ENCODE measurements at places on chromosomes 12 and 14. TPM values are rescaled to one million over a fixed set of nuclear protein-coding genes. Genes with fewer than 3 reads are reported as not detected.
A peak's percentile ranks its signal among the peaks of the same experiment; 100 is the strongest.

Gene KLRC3
- not detected for total RNA-seq

Gene OR6S1
- not detected for total RNA-seq

DNA sequence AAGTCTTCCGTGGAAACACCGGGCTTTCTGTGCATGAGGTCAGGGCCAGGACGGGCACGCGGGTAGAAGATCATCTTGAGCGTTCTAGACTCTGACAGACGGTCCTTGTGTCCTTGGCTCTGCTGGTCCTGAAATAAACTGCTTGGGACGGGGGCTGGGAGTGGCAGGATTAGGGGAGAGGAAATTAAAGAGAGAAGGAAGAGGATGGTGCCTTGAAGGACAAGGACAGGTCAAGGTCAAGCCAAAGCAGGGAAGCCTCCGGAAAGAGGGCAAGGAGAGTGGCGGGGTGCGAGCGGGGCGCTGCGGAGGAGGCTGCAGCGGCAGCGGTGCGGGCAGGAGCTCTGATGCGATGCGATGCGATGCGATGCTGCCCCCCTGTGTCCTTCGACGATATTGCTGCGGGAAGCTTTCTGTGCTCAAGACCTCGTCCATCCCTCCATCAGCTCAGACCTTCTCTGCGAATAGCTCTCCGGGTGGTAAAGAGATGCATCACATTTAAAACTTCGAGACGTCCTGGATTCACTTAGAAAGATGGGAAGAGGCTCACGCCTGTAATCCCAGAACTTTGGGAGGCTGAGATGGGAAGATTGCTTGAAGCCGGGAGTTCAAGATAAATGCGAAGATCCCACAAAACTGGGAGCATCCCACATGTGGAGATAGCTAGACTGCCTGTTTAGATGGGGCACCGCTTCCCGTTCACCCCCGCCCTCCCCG, 110.1 kb upstream of the TMEM132D start:
- H3K27ac ChIP-seq, result no peak overlapping the region
- no peaks in the 10 kb centered on the region for H3K4me1 ChIP-seq
- no peaks in the 10 kb centered on the region for H3K27me3 ChIP-seq
- H3K4me3 ChIP-seq, result no peak overlapping the region

DNA sequence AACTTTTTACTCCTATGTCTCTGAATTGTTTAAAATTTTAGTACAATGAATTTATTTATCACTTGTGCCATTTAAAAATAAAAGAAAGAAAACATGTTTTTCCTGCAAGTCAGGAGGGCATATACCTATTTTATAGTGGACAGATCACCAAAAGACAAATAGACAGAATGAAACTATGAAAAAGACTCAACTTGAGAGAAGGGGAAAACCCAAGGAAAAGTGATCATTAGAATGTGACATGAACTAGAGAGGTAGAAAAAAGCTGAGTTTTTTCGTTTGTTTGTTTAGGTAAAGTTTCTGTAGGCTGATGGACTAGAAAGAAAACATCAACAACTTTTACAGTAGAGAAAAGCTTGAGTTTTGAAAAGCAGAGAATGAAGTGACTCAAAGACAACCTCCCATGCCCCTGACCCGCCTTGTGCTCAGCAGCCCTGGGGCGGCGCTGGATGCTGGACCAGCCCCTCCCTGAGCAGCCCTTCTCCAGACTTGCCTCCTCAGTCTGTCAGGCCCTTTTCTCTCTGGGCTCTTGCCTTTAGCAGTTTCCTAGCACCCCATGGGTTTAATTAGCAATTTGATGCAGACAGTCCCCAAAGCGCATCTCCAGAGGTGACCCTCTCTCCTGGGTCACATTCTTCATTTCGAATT, 95.1 kb upstream of the ARID2 start:
- H3K4me1 ChIP-seq, result no peaks in the 10 kb centered on the region
- H3K4me3 ChIP-seq, result no peak overlapping the region
- H3K36me3 ChIP-seq, result no peaks in the 10 kb centered on the region
- no peak overlapping the region for H3K27ac ChIP-seq
- DNase-seq, result no peak

DNA sequence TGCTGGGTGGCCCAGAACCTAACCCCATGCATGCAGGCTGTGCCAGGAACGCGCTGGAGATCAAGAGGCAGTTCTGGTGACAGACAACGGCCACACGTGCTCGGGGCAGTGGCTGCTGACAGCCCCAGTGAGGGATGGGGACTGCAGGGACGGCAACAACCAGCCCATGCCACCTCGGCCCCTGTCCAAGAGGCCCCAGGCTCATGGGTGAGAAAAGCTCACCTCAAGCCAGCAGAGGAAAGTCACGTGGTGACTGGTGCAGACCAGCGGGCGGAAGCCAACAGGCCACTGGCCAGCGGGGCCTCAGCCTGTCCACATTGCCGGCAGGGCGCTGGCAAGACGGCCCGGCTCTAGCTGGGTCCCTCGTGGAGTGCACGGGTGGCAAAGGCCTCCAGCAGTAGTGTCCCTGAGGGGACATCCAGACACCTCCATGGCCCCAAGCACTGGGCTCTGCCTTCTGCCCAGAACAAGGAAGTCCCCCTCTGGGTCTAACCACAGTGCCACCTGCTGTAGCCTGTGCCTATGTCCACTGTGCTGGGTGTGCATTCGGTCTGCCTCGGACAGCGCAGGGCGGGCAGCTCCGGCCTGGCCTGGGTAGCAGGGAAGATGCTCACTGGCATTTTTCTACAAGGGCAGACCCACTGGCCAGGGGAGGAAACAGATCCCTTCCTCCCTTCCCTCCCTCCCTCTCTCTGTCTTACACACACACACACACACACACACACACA, 134.1 kb downstream of the NCOR2 start:
- H3K27ac ChIP-seq, result peak overlapping the region; percentile 78
- H3K36me3 ChIP-seq, result peaks cover 18% of the 10 kb centered on the region
- H3K4me1 ChIP-seq, result peaks cover 43% of the 10 kb centered on the region
- H3K4me3 ChIP-seq, result no peak overlapping the region

- H3K27ac ChIP-seq, result no peak overlapping the region
- DNase-seq, result no peak
- no peaks in the 10 kb centered on the region for H3K27me3 ChIP-seq
- no peaks in the 10 kb centered on the region for H3K36me3 ChIP-seq
Measured at GRCh38 chr12:63752841-63753240, 26.9 kb upstream of the RXYLT1 start.

GRCh38 chr12:122201381-122201780, 2.1 kb upstream of the B3GNT4 start:
- H3K27ac ChIP-seq, result no peak overlapping the region
- DNase-seq, result no peak
- H3K4me3 ChIP-seq, result no peak overlapping the region

DNA sequence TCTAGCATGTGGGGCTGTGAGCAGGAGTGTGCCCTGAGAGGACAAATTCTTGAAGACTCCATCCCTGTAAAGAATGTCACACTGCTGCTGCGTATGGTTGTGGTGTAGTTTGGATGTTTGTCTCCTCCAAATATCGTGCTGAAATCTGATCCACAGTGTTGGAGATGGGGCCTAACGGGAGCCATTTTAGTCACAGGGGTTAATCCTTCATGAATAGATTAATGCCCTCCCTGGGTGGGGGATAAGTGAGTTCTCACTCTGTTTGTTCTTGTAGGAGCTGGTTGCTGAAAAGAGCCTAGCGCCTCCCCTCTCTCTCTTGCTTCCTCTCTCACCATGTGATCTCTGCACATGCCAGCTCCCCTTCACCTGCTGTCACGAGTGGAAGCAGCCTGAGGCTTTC, 94.5 kb upstream of the VASH1 start:
- DNase-seq, result no peak
- H3K27ac ChIP-seq, result no peak overlapping the region
- no peaks in the 10 kb centered on the region for H3K27me3 ChIP-seq
- no peaks in the 10 kb centered on the region for H3K36me3 ChIP-seq
- H3K4me3 ChIP-seq, result no peak overlapping the region
- no peaks in the 10 kb centered on the region for H3K4me1 ChIP-seq

GRCh38 chr12:4047421-4047820, 174.2 kb upstream of the PARP11 start:
- DNase-seq, result no peak
- no peaks in the 10 kb centered on the region for H3K36me3 ChIP-seq
- no peak overlapping the region for H3K27ac ChIP-seq
- H3K4me3 ChIP-seq, result no peak overlapping the region
- H3K4me1 ChIP-seq, result no peaks in the 10 kb centered on the region
- H3K27me3 ChIP-seq, result no peaks in the 10 kb centered on the region

DNA sequence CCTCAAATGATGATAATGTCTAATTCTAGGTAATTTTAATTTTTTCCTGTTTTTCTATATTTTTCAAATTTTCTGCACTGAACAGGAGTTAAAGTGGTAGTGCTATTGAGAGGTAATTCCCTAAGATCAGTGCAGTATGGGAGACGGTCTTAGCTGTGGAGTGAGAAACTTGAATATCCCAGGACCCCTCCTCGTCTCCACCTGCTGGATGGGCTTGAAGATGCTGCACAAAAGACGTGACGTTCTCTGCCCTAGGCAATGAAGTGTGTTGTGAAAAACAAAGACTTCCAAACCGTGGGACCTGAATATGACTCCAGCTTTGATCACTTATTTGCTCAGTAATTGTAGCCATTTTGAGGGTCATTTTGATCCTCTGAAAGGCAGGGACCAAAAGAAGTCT, 298.1 kb downstream of the VRK1 start:
- H3K27ac ChIP-seq, result no peak overlapping the region
- no peaks in the 10 kb centered on the region for H3K27me3 ChIP-seq
- H3K4me1 ChIP-seq, result no peaks in the 10 kb centered on the region
- H3K36me3 ChIP-seq, result no peaks in the 10 kb centered on the region
- no peak for DNase-seq

DNA sequence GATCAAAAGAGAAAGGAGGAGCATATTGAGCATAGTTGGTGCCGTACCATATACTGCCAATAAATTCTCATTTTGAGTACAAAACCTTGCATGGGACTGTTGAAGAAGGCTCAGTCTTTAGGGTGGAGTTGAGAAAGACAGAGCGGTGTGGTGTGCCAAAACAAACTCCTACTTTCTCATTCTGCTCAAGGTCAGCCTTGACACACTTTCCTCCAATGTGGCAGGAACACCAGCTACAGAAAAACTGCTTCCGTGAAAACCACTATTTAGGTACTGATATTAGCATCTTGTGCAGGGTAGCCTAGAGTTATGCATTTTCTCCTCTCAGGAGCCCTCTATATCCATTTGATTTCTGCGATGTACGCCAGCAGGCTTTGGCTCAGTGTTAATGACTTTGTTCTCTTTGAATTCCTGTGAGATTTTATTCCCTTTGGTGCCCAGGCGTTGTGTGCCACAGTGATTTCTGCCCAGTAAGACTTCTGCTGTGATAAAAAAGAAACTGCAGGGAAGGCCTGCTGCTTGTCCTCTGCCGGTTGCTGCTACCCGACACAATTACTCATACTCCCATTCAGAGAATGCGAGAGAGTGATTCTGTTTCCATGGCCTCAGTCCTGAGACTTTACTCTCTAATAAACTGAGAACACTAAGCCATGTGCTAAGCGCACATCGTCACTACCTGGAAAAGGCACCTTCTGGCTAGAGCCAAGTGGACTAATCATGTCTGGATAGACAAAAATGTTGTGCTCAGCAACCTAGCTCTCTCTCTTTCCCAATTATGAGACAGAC, 88.3 kb upstream of the MDM1 start:
- no peaks in the 10 kb centered on the region for H3K36me3 ChIP-seq
- no peaks in the 10 kb centered on the region for H3K4me1 ChIP-seq
- no peaks in the 10 kb centered on the region for H3K27me3 ChIP-seq
- H3K4me3 ChIP-seq, result no peak overlapping the region
- H3K27ac ChIP-seq, result peak overlapping the region; percentile 28

- H3K4me1 ChIP-seq, result peaks cover 19% of the 10 kb centered on the region
- H3K36me3 ChIP-seq, result no peaks in the 10 kb centered on the region
- peak overlapping the region; percentile 37 for H3K4me3 ChIP-seq
Measured at GRCh38 chr14:94936401-94936892, 166.5 kb upstream of the GSC start.

DNA sequence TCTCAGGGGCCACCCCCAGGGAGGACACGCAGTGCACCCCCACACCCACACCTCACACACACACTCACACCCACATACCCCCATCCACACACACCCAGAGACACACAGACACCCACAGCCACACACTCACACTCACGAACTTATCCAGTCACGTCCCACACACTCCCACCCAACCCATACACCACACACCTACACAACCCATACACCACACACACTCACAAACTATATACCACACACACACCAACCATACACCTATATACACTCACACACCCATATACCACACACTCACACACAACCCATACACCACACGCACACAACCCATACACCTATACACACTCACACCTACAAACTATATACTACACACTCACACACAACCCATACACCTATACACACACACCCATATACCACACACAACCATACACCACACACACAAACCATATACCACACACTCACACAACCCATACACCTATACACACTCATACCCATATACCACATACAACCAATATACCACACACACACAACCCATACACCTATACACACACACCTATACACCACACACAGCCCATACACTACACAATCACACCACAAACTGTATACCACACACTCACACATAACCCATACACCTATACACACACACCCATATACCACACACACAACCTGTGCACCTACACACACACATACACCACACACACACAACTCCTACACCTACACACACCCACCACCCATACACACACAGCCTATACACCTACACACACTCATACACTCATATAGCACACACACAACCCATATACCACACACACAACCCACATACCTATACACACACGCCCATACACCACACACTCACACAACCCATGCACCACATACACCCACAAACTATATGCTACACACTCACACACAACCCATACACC, 42.7 kb downstream of the TMEM121 start:
- no peaks in the 10 kb centered on the region for H3K36me3 ChIP-seq
- H3K27me3 ChIP-seq, result no peaks in the 10 kb centered on the region
- no peaks in the 10 kb centered on the region for H3K4me1 ChIP-seq
- DNase-seq, result no peak
- H3K27ac ChIP-seq, result no peak overlapping the region

GRCh38 chr12:94182986-94183707, 34.8 kb downstream of the PLXNC1 start:
- H3K36me3 ChIP-seq, result no peaks in the 10 kb centered on the region
- no peaks in the 10 kb centered on the region for H3K27me3 ChIP-seq
- no peak overlapping the region for H3K27ac ChIP-seq
- no peak for DNase-seq
- no peaks in the 10 kb centered on the region for H3K4me1 ChIP-seq

GRCh38 chr12:54022960-54023884, 5.0 kb upstream of the HOXC6 start:
- no peak overlapping the region for H3K4me3 ChIP-seq
- no peaks in the 10 kb centered on the region for H3K4me1 ChIP-seq
- no peaks in the 10 kb centered on the region for H3K36me3 ChIP-seq
- H3K27ac ChIP-seq, result no peak overlapping the region
- peaks cover 29% of the 10 kb centered on the region for H3K27me3 ChIP-seq
- no peak for DNase-seq

GRCh38 chr12:50302686-50303085, 19.4 kb upstream of the LIMA1 start:
- DNase-seq, result no peak
- H3K27ac ChIP-seq, result no peak overlapping the region
- no peaks in the 10 kb centered on the region for H3K27me3 ChIP-seq
- H3K4me1 ChIP-seq, result no peaks in the 10 kb centered on the region
- no peaks in the 10 kb centered on the region for H3K36me3 ChIP-seq

Gene KRT86
- not detected for total RNA-seq
